DMS153 (cell line): ENCODE measurements at places on chromosomes 3 and 15.

GRCh38 chr3:4754180-4755086, 224.8 kb upstream of the BHLHE40 start:
- no peak for DNase-seq

DNA sequence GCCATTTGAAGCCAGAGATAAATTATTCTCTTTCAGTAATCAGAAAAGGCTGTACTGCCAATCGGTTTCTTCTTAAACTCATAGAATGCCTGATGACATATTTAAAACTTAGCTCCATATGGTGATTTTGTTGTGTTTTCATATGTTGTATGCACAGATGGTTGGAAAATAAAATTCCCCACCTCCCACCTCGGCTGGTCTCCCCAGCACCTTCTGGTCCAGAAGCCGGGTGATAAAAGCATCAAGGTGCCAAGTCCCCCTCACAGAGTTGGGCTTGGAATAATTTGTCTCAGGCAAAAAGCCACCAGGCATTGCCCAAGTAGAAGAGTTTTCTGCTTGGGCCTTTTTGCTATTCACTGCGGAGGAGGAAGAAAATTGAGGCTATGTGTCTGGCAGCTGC, 18.4 kb downstream of the LARS2 start:
- no peak for DNase-seq

GRCh38 chr3:96756516-96756915, 57.9 kb upstream of the EPHA6 start:
- no peak for DNase-seq

DNA sequence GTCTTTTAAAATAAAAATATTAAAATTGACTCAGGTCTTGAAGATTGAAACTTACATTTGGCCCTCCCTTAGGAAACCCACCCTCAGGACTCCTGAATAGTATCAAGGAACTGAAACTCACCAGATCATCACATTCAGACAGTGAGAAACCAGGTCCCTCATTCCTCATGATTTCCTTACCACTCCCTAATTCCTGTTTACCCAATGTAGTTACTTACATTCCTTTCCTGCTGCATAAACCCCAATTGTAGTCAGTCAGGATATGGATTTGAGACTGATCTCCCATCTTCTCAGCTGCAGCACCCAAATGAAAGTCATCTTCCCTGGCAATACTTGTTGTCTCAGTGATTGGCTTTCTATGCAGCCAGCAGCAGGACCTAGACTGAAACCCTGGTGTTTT, 8.6 kb downstream of the ATP13A4 start:
- DNase-seq = no peak

GRCh38 chr3:128081846-128082245, 29.6 kb downstream of the SEC61A1 start:
- no peak for DNase-seq

DNA sequence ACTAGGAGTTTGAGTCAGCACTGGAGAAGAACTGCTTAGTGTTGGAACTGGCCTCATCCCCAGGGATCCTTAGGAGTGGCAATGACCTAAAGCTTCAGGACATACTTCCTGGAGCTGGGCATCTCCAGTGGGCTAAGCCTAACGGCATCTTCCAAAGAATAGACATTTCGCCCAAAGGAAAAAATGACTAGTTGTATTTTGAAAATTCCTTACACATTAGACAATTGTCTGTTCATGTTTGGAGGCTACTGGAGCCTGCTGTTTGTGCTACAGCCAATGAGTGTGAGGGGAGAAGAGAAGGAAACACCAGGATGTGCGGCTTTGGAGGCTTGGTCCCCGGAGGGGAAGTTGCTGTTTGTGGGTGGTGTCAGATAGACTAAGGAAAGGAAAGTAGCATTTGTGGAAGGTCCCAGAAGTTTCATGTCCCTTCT, 77.6 kb downstream of the POLR2M start:
- no peak for DNase-seq

GRCh38 chr3:62414786-62415185, 41.4 kb upstream of the FEZF2 start:
- no peak for DNase-seq

DNA sequence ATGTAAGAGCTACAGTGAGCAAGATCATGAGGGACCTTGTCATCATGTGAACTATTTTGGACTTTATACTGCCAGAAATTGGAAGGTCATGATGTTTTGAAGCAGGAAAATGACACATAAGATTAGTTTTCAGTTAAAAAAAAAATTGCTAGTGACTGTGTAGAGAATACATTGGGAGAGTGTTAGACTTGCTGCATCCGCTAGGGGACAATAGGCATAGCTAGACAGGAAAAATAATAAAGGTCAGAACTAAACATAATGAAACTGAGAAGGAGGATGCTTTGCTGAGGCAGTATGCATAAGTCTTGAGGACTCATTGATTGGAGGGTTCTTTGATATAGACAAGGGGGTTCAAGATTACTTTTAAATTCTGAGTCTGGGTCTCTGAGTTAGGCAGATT, 275.8 kb upstream of the KCNH8 start:
- DNase-seq = no peak

- no peak for DNase-seq
These were observed 257.6 kb upstream of the ZPLD1 start for GRCh38 chr3:102177075-102177755.

- no peak for DNase-seq
These were observed 292.1 kb downstream of the LPP start for GRCh38 chr3:188446014-188446413.

GRCh38 chr15:34609102-34610057, 25.9 kb upstream of the GOLGA8B start:
- DNase-seq = no peak
